ENCODE measurements at places on chromosomes 12 and 14.

DNA sequence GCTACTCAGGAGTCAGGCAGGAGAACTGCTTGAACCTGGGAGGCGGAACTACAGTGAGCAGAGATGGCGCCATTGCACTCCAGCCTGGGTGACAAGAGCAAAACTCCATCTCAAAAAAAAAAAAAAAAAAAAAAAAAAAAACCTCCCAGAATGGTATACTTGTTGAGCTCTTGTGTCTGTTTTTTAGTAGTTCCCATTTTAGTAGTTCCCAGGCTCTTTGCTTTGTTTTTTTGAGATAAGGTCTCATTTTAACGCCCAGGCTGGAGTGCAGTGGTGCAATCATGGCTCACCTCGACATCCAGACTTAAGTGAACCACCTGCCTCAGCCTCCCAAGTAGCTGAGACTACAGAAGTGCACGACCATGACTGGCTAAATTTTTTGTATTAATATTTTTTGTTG is 13.4 kb downstream of the ATXN2 start:
- DNase-seq: no peak

DNA sequence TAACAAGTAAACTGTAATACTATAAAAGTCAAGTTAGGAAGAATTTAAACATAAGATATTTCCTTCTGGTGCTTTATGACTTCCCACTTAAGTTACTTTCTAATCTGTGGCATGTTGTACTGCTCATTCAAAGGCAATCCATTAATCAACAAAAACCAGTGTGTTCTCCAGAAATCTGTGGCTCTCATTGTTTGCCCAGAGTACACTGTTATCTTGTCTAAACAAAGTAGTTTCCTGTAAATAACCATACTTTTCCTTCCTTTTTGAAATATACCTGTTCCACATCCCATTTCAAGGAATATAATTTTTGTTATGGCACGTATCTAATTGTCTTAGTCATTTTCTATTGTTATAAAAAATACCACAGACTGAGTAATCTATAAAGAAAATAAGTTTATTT is 184.1 kb downstream of the CCER1 start:
- DNase-seq: no peak

GRCh38 chr12:90235642-90236041 is 527.0 kb upstream of the ATP2B1 start:
- DNase-seq: no peak

DNA sequence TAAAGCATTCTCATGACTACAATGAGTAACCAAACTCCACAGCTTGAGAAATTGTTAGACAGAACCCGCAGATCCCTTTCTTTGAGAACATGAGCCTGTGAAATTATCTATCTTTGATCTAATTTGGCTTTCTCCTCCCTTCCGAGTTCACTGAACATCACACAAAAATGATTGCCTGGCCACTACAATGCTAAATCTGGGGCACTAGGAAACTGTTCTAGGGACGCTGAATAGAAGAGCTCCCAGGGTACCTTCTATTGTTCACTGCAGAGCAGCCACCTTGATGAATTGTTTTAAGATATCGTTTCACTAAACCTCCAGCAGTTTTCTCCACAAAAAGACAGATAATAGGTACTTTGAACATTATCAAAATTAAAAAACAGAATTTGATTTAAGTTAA is 47.5 kb downstream of the SINHCAF start:
- DNase-seq: no peak

DNA sequence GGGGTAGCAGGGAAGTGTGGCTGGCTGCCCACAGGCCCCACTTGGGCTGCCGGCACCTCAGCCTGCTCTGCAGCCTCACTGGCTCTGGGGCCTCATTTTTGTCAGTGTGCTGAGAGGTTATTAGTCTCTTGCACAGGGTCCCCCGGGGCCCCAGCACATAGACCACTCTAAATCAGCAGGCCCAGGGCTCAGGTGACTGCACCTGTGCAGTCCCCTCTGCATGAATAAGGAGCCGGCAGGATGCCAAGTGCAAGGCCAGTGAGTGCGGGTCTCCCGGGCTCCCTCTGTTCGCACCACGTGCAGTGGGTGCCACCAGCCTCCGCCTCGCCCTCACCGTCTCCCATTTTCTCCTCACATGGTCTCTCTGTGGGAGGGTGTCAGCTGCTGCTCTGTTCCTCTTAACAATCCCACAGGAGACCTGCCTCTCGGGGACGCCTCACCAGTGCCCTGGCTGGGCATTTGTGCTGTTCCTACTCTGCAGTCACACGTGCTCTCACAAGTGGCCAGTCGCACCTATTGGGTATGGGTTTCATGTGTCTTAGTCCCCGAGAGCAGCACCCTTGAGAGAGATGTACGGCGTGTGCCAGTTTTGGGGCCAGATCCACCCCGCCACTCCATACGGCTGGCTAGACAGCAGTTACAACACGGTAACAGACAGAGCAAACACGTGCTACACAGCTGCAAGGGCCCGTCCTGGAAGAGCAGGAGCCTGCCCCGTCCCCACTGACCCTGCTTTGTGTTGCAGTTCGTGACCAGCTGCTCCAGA is 40.4 kb downstream of the MMAB start:
- no peak for DNase-seq

DNA sequence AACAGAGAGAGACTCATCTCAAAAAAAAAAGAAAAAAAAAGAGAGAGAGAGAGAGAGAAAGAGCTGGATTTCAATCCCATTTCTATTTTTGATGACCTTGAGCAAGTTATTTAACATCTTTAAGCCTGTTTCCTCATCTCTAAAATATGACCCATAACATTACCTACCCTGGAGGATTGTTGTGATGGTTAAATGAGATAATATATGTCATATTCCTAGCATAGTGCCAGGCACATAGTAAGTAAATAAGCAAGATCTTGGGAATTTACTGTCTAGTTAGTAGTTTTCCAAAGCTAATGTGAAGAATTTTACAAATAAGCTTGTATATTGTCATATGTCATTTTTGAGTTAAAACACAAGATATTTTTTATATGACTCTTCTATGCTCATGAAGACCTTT is 236.5 kb downstream of the PHLDA1 start:
- DNase-seq: no peak

DNA sequence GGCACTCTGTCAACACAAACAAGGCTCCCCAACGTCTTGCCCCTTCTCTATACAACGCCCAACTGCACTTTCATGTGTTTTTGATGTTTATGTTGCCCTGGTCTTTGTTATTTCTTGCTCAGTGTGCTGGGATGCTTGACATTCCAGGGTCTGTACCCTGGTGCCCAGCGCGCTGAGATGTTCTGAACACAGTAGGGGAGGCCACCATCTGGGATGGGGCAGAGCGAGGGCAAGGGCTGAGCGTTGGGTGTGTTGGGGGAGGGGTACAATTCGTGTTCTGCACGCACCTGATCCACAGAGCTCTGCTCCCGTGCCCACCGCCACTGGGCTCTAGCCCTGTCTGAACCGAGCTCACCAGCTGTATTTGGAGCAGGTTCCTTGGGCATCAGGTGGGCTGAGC is 52.9 kb downstream of the ISCA2 start:
- no peak for DNase-seq

DNA sequence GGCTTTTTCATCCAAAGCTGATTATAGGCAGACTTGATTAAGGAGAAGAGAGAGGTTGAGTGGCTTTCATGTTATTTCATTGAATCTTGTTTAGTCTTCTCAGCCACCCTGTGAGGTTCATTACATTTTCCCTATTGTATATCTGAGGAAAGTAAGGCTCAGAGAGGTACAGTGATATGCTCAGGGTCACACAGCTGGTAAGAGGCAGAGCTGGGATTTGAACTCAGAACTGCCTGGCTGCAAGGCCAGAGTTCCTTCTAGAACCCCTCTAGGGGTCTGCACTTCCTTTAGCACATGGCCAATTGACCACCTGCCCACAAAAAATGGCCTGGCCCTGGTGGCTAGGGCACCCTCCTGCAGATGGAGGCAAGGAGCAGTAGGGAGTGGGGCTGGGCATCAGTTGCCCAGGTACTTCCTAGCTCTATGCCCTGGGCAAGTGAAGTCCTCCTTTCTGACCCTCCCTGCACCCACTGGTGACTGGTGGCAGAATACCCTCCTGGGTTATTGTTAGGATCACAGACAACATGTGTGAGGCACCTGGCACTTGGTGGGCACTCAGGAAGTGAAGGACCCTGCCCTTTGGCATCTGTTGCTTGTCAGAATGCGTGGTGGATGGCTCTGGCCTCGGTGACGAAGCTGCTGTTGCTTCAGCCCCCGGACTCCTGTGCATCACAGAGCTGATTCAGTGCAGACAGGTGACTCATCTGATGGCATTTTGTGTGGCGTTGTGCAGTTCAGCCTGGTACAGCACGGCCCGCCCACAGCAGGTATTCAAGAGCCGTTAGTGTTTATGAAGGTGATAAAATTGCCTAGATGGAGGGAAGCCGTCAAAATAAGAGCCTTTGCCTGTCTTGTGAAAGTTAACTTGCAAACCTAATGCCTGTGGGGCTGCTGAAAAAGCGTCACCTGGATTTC is 115.8 kb downstream of the SLC25A47 start:
- no peak for DNase-seq

DNA sequence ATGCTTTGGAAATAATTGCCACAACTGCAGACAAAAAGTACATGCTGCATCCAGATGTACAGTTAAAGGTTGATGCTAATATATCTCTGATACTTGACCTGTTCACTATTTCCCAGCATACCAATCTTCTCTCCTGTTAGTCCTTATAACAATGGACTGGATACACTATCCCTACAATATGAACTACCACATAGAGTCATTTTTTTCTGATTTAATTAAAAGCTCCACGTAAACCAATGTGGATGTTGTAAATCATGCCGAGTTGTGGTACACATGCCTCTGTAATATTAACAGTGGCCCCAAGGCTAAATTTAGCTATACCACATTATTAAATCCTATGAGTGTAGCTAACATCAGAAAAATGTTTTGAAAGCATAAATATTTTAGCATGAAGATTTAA is 469.1 kb upstream of the RPL10L start:
- DNase-seq: no peak

DNA sequence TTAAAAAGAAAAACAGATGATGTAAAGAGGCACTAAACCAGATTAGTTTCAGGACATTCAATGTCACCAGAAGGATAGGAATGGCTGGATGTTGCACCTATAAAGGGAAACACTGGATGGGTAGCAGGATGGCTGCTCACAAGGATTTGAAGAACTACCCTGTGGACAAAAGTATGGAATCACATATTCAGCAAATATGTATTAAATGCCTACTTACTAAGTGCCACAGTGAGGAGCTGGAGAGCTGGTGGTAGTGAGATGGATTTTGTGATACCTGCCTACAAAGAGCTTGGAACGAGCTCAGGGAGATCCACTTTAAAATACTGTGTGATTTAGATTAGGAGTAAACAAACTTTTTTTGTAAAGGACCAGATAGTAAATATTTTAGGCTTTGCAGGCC is 316.2 kb downstream of the PAWR start:
- DNase-seq: peak; percentile 29

DNA sequence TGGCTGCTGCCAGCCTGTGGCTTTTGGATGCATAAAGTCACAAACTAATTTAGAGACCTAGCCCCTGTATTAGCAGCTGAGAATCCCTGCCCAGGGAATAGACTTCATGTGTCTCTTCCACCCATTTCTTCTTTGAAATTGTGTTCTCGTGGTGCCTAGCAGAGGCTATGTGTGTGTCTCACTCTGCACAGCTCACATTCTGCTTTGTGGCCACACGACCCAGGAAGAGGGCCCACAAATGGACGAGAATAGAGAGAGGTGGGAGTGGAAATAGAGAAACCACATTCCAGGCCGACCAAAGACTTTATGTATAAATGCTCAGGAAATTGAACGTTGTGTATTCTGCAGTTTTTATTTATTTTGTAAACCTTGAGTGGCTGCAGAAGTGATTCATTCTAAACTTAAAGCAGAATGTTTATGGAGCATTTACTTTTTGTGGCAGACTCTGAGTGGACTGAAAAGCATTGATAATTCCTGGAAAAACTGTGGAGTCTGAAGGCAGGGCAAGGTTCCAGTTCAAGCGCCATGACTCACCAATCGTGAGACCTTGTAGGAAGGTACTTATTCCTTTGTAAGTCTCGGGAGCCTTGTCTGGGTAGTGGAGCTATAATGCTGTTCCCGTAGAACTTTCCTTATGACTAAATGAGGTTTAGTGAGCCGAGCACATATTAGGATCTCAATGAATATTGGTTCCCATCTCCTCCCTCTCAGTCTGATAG is 9.1 kb downstream of the B4GALNT3 start:
- no peak for DNase-seq

DNA sequence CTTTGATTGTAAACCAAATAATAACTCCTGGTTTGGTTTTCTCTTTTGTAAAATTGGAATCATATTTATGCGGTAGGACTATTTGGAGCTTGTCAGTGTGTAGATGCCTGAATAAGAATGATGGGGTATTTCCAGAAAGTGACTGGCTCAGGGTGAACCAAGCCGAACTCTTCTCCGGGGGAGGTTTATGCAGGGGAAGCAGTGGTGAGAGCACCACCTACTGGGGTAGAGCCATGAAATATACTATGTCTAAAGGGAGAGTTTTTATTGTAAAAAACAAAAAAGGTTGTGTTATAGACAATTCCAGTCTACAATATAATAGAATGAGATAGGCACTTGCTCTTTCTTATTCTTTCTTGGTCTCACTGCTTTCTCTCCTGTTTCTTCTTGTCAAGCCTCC is 222.9 kb upstream of the SLC16A7 start:
- no peak for DNase-seq

- no peak for DNase-seq
These were observed 47.6 kb downstream of the PTPN21 start for GRCh38 chr14:88507208-88507607.

- no peak for DNase-seq
These were observed 22.8 kb downstream of the PIGH start for GRCh38 chr14:67577181-67577808.

DNA sequence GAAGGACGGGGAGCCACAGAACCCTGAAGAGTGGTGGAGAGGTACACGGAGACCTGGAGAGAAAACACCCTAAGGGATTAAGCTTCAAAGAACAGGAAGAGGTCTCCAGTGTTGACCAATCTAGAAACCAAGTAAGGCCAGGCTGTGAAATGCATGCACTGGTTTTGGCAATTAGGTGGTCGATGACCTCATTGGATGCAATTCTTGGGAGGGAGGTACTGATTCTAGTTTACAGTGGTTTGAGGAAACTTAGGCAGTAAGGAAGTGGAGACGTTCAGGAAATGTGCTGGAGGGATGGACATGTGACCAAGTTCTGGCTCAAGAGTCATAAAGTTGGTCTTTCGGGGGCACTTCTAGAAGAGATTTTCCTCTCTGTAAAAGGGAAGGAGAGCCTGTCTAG is 91.3 kb upstream of the CEP83 start:
- no peak for DNase-seq

DNA sequence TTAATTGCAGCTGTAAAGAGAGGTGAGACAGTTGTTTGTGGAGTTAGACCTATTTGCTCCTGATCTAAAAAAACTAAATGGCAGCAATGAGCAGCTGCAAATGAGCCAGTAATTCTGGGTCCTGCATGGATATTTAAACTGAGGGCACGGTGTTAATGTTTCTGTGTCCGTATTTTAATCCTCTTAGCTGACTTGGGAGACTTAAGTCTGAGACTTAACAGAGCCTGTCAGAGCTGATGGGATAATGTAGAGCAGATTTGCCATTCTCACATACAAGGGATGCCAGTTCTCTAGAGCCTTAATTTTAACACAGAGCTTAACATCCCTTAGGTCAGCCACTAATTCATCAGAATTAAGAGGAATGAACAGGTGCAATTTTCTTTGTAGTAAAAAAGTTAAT is 178.6 kb upstream of the PDE3A start:
- no peak for DNase-seq
